ENCODE measurements at places on chromosomes 5 and 9. TPM values are rescaled to one million over a fixed set of nuclear protein-coding genes. Genes with fewer than 3 reads are reported as not detected.

- no peaks in the 10 kb centered on the region for H3K27me3 ChIP-seq
- no peak for DNase-seq
- no peaks in the 10 kb centered on the region for H3K4me1 ChIP-seq
- no peak overlapping the region for H3K4me3 ChIP-seq
These were observed 349.2 kb downstream of the DEPDC1B start for GRCh38 chr5:60350794-60351193.

GRCh38 chr9:137515338-137515724, 34.9 kb downstream of the PNPLA7 start:
- H3K4me3 ChIP-seq, result no peak overlapping the region
- H3K36me3 ChIP-seq, result no peaks in the 10 kb centered on the region
- DNase-seq, result no peak
- peaks cover 5% of the 10 kb centered on the region for H3K4me1 ChIP-seq
- H3K27me3 ChIP-seq, result no peaks in the 10 kb centered on the region

DNA sequence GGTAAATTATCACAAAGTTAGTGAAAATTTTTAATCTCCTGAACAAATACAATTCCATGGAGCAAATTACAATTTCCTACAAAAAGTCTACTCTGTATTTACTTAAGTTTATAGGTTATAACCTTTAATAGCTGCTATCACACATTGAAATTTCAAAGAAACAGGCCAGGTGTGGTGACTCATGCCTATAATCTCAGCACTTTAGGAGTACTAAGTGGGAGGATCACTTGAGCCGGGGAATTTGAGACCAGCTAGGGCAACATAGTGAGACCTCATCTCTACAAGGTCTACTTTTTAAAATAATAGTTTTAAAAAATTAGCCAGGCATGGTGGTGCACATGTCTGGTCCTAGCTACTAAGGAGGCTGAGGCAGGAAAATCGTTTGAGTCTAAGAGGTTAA, 50.3 kb downstream of the HINT1 start:
- no peak overlapping the region for H3K4me3 ChIP-seq
- no peak for DNase-seq
- peaks cover under 1% of the 10 kb centered on the region for H3K36me3 ChIP-seq

- no peak overlapping the region for H3K27ac ChIP-seq
- no peak overlapping the region for H3K4me3 ChIP-seq
- H3K36me3 ChIP-seq, result no peaks in the 10 kb centered on the region
- no peaks in the 10 kb centered on the region for H3K4me1 ChIP-seq
These were observed 96.5 kb downstream of the DAPK1 start for GRCh38 chr9:87594194-87594593.

GRCh38 chr5:56822981-56823380, 7.6 kb downstream of the MAP3K1 start:
- no peaks in the 10 kb centered on the region for H3K27me3 ChIP-seq
- peaks cover 22% of the 10 kb centered on the region for H3K36me3 ChIP-seq
- H3K4me1 ChIP-seq, result peaks cover 81% of the 10 kb centered on the region
- no peak for DNase-seq
- H3K27ac ChIP-seq, result no peak overlapping the region

MYORG gene
- total RNA-seq, result 1.0 TPM

SLC36A2 gene
- total RNA-seq, result not detected

STPG3 gene
- total RNA-seq, result 1.2 TPM

C1QTNF3 gene
- 1.8 TPM for total RNA-seq

ARL10 gene
- 22.3 TPM for total RNA-seq

Measured in activated T-helper 1 cell treated with anti-CD3 and anti-CD28 coated beads, Interleukin-12 subunit alpha, Interleukin-12 subunit beta, Interleukin-2, Interleukin-4 antibody, amounts not matched to agents 30 ng/mL and 10 ng/mL and 1 ng/mL, durations not matched to agents 14 hours and 24 hours and 36 hours (primary cell).